ENCODE measurements at places on chromosomes 12 and 14. TPM values are rescaled to one million over a fixed set of nuclear protein-coding genes. Genes with fewer than 3 reads are reported as not detected.

DNA sequence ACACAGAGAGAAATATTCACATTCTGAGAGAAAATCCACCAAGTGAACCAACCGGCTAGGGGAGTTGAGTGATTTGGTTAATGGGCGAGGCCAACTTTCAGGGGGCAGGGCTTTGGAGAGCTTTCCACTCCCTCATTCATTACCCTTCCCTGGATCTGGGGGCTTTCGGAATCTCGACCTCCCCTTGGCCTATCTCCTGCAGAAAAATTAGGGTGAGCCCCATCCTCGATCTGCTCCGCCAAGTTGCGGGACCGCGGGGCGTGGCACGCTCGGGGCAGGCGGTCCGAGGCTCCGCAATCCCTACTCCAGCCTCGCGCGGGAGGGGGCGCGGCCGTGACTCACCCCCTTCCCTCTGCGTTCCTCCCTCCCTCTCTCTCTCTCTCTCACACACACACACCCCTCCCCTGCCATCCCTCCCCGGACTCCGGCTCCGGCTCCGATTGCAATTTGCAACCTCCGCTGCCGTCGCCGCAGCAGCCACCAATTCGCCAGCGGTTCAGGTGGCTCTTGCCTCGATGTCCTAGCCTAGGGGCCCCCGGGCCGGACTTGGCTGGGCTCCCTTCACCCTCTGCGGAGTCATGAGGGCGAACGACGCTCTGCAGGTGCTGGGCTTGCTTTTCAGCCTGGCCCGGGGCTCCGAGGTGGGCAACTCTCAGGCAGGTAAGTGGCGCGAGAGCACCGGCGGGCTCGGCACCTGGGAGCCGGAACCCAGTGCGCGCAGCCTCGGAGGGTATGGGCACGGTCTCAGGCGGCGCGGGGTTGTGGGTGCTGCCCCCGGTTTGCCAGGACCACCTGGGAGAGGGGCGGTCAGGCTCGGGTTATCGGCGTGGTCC lies at the start of gene ERBB3:
Gene ERBB3, plus strand, starts transcription at position 443 of the 833 bp plus-strand sequence. Its CDS starts 136 bp downstream, at position 579.
- DNase-seq, result peak; percentile 91

DNA sequence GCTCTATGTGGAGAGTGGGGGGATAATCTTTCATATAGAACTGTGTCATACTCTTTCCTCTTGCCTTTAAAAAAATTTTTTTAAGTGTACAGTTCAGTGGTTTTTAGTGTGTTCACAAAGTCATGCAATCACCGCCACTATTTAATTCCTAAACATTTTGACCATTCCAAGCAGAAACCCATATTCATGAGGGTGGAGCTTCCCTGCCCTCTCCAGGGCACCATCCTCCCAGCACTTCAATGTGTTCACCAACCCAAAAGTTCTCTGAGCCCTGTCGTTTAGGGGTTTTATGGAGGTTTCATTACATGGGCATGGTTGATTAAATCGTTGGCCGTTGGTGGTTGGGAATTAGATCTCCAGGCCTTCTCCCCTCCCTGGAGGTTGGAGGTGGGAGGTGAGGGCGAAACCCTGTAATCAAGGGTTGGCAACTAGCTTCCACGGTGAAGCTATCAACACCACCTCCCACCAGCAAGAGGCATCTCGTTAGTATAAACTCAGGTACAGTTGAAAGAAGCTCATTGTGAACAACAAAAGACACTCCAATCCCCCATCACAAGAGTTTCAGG lies 42.8 kb upstream of the WNK1 start:
- DNase-seq, result no peak

- DNase-seq, result no peak
Measured at GRCh38 chr12:68368327-68368726, 36.2 kb upstream of the MDM1 start.

KRT6B gene
- 17.0 TPM for total RNA-seq

DNA sequence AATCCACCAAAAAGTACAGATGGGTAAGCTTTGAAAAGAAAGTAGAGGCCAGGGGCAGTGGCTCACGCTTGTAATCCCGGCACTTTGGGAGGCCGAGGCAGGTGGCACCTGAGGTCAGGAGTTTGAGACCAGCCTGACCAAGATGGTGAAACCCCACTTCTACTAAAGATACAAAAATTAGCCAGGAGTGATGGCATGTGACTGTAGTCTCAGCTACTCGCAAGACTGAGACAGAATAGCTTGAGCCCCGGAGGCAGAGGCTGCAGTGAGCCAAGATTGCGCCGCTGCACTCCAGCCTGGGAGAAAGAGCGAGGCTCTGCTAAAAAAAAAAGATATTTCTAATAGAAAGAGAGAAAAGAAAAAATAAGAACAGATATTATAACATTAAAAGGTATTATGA lies 134.2 kb upstream of the SLCO1C1 start:
- no peak for DNase-seq

- no peak for DNase-seq
Measured at GRCh38 chr12:98882526-98882925, 237.4 kb downstream of the APAF1 start.

- DNase-seq, result no peak
Measured at GRCh38 chr14:74482571-74482970, 10.5 kb downstream of the NPC2 start.

DNA sequence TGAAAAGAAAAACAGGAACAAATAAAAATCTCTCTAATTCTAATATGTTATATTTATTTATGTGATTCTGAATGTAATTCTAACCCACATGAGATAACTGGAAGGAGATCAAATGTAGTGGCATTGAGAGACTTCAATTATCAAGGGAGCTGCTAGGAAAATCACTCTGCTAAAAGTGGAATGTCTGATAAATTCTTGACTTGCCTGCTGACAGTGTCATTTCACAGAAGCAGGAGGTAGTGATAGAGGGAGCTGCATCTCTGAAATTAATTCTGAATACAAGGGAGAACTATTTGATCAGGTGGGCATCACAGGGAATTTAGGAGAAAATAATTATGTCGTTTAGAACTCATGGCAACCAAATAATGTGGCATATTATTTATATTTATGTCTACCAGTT lies 303.6 kb downstream of the BCAT1 start:
- no peak for DNase-seq

DNA sequence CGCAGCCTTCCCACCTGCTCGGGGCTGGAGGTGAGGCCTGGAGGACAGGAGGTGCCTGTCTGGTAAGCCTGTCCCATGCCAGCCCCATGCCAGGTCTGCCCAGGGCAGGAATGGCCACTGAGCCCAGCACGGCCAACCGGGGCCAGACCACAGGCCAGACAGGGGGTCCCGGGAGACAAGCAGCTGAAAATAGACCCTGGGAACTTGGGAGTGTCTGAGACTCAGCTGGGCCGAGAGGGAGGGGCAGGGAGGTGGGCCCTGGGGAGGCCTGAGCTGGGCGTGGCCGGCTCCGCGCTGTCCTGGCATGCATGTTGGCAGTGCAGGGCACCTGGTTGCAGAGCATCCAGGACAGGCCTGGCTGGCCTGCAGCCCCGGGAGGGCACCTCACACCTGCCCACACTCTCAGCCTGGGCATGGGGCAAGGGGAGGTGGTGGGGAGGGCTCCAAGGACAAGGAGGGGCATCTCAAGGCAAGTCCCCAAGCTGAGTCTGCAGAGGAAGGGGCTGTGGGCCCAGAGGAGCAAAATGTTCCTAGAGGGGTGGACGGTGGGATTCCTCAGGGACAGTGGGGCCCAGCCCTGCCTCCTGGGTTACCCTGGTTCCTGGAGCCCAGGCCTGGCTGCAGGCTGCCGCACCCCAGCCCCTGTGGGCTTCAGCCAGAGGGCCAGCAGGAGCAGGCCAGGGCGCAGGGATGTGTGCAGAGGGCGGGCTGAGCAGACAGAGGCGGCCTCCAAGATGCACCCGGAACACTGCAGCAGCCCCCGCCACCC lies 3.2 kb upstream of the CRIP1 start:
- DNase-seq, result no peak

- no peak for DNase-seq
Measured at GRCh38 chr12:55058082-55058481, 38.3 kb downstream of the NEUROD4 start.

DNA sequence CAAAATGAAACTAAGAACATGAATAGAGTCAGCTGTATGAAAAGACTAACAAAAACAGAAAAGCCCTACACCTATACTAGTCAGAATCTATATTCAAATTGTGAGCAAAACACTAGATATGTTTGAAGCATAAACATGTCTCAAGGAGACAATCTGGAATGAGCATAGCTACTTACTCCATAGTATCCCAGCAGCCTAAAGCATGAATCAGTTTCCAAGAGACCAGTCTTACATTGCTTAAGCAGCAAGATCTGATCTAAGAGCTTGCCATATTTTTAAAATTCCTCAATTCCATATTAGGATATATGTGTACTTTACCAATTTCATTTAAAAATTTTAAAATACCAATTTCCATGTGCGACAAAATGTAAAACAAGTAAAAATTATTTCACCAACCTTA lies 7.7 kb downstream of the CAPS2 start:
- no peak for DNase-seq

DNA sequence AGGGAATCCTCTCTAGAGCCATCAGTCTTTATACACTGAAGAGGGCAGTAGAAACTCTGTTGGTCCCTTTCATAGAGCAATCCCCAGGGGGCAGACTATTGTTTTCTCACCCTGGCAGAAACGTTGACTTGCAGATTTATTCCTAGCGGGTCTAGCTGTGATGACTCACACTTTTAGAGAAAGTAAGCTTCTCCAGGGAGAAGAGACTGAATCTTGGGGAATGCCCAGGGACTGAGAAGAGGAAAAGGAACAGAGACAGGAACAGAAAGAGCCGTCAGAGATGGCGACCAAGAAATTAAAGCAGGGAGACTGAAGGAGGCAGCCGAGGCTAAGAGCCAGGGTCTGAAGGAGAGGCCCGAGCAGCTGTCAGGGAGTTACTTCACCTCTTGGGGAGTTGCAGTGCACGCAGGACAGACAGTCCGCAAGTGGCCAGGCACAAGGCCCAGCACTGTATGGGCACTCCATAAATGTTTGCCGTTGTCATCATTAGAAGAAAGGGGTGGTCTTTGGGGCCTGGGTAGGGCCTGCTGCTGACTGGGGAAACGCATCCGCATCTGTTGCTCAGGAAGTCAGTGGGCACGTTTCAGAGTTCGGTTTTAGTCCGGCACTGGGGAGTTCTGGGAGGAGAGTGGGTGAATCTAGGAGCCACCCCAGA lies 13.0 kb downstream of the PLEKHG6 start:
- DNase-seq, result peak; percentile 76

DNA sequence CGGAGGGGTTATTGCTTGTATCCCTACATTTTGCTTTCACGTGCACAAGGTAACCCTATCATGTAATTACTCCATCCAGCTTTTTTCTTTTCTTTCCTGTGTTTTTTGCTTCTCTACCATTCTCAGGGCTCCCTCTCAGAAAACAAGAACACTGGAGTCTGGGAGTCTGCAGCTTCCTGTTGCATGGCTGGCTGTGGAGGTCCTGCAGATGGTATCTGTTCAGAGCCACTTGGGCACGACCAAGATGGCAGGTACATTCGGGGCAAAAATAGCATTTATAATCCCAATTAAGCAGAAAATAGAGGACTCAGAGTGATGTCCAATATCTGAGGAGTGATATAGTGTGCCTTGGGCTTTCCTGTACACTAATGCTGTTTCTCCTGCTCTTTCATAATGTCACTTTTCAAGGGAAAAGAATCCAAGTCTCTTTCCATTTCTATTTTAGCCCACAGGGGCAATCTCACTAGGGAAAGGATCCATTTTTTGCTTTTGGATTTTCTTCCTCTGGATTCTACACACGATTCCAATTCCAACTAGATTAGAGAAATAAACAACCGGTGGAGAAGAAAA lies 3.2 kb upstream of the NUMB start:
- no peak for DNase-seq

HOXC6 gene
- total RNA-seq, result not detected

DNA sequence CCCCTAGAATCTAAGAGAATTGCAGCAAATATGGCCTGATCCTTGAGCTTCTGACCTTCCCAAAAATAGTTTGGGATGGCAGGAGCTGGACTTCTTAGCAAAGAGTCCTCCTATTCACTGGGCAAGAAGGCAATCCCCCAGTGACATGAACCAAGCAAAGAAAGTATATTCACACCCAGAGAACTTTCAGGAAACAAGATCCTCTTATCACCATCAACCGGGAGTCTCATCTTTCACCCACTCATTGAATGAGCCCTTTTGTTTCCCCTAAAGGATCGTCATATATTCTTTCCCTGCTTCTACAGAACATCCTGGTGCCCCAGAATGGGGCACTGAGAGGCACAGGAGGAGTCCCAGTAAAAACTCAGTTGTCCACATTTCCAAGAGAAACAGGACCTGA lies 19.7 kb downstream of the SPTB start:
- DNase-seq, result no peak

DNA sequence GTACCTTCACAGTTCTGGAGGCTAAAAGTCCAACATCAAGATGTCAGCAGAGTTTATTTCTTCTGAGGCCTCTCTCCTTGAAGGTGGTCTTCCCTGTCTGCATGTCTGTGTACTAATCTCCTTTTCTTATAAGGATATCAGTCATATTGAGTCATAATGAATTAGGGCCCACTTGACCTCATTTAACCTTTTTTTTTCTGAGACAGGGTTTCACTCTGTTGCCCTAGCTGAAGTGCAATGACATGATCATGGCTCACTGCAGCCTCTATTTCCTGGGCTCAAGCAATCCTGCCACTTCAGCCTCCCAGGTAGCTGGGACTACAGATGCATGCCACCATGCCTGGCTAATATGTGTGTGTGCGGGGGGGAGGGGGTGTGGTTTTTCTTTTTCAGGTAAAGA lies 41.7 kb downstream of the PPM1H start:
- DNase-seq, result no peak
